Activated T-cell treated with anti-CD3 and anti-CD28 coated beads, Interleukin-2, amount 50 U/mL, for 4 hours (primary cell): ENCODE measurements at places on chromosomes 7 and 10.

DNA sequence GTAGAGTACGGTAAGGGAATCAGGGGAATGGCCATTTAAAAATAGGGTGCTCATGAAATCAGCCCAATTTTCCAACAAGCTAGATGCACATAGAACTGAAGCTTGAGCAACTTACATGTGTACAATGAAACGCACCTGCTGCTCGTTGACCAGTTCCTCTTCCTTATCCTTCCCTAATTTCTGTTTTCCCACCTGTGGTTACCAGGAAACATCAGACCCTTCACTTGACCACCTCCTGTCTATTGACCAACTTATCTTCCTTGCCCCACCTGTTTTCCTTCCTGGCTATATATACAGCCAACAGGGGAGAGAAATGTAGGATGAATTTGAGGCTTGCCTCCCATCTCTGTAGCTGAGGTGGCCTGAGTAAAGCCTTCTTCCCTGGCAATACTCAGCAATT lies 37.8 kb upstream of the RAPGEF5 start:
- no peak for DNase-seq

DNA sequence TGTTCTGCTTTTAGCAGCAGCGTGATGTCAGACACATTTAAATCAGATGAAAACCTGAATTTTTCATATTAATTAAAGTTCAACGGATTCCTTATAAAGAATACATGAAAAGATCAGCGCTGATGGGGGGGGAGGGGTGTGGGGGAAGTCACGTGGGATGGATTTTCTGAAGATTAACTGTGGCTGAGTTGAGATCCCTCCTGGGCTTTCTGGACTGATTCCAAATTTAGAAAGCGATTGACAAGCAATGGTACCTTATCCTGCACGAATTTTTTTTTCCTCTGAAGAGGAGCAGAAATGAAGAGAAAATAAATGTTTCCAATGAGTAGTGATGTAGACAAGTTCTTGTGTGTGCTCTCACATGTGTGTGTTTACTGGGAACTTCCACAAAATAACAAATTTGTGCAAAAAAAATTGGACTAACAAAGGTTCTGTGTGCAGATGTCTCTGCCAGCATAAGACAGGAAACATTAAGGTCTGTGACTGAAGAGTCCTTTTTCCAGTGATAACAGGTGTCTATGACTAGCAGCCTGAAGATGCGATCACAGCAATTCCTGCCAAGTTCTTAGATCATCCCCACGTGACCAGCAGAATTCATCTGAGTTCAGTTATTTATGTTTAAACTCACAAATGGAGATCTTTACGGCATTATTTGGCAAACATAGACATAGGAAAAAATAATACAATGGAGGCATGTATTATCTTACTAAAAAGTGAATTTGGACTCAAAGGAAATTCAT lies 585.2 kb upstream of the CELF2 start:
- no peak for DNase-seq

DNA sequence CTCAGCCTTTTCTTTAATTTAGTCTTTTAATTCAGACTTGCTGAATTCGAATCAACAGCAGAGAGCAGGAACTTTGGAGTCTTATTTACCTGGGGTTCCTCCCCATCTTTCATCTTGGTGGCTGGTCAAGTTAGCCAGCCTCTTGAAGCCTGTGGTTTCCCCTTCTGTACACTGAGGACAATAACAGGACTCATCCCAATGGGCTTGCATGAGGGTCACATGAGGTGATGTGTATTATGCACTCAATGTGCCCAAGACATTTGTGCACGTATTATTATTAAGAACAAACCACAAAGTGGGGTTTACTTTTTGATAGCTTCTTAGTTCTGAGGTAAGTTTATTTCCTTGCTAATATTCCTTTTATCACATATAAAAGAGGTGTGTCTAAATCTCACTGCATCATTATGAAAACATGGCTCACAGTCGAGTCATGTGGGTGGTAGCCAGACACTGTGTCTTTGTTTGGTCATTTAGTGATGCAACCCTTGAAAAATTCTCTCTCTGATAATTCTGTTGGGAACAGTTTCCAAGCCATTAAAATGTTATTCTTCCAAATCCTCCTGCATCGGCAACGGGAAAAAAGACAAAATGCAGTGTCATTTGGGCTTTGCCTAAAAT lies 86.5 kb upstream of the GRB10 start:
- DNase-seq: no peak

- no peak for DNase-seq
These were observed 1133.7 kb downstream of the GATA3 start for GRCh38 chr10:9188022-9188810.

GRCh38 chr10:11207560-11207844 lies 189.8 kb downstream of the CELF2 start:
- DNase-seq: no peak
